H7 (cell line): ENCODE measurements at places on chromosomes 2 and 18.

- DNase-seq = no peak
Measured at GRCh38 chr2:168952424-168952823, 51.3 kb downstream of the G6PC2 start.

- DNase-seq = no peak
Measured at GRCh38 chr2:23124214-23124750, 260.7 kb upstream of the KLHL29 start.

DNA sequence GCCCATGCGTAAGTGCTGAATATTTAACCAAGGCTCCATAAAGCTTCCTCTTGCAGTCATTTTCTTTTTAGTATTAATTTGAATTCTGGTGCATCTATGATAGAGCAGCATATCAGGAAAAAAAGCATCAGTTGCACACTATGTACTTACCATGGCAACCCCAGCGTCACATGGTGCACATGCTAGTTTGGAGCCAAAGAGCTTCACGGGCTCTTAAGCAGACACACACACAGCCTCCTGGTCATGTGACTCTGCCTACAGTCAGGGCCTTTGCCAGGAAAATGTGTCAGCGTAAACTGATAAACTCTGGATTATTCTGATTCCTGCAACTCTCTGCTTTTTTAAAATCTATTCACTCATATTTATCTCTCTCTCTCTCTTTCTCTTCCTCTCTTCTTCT lies 30.2 kb downstream of the NYAP2 start:
- DNase-seq = peak; percentile 5

DNA sequence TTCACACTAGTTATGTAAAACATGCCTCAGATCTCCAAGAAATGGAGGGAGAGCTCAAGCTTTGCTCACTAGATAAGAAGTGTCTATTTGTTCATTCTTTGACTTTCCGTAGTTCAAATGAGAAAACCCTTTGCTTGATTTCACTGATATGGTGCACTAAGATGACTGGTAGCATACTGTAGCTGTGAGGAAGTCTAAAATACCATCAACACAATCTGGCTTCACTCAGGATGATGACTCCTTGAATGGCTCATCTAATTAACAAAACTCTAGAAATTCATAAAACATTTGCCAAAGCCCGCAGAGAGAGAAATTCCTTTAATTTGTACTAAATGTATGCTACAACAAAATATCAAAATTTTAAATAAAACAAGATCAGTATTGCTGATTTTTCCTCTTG lies 152.8 kb upstream of the STK17B start:
- no peak for DNase-seq

DNA sequence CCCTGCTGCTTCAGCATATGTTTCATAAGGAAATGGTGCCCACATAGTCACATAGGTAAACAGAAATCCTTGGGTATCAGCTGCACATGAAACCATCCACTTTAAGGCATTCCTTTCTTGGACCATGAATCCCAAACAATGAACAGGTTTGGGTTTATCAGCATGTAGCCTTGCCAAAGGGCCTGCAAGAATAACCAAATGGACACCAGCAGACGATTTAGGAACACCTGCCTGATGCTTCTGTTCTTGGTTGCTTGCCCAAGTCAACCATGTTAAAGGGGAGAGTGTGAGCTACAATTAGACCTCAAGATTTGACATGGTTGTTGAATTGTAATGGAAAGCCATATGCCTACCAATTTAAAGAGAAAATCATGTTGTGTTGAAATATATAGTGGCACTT lies 1342.7 kb upstream of the PIK3C3 start:
- DNase-seq = no peak

GRCh38 chr2:10324095-10324832 lies 21.6 kb downstream of the HPCAL1 start:
- DNase-seq = peak; percentile 82

- no peak for DNase-seq
Measured at GRCh38 chr2:220394433-220394832, 767.0 kb downstream of the SLC4A3 start.

DNA sequence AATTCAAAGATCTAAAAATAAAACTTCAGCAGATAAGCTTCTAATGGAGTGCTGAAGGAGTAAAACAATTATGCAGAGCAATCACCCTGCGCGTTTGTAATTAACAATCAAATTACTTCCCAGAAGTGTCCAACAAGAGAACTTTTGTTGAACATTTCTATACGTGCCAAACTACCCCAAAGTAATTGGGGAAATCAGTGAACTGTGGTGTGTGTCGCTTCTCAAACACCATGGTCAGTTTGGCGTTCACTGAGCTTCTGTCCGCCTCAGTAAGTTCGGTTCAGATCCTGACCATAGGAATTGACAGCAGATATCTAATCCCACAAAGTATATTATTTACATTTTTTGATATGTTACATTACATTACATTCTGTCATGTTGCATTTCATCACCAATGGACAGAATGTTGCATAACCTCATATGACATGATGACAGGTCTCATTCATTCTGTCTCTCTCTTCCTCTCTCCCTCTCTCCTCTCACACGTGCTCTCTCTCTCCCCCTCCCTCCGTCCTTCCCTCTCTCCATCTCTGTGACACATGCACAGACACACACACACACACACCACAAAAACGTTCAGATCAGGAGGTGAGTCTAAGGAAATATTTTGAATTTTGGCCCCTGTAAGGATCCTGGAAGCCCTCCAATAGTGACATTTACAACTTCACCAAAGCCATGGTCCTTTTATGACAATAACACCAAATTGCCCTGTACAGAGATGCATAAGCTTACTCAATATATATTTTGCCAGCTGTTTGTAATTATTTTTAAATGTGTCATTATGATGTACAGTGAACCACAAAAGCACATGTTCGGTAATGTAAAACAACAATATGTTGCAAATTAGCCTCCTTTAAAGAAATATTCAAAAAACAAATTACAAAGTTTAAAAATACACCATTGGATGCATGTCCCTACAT lies 269.2 kb downstream of the FIGN start:
- DNase-seq = no peak

GRCh38 chr2:104213758-104214157 lies 640.2 kb upstream of the POU3F3 start:
- peak; percentile 24 for DNase-seq

DNA sequence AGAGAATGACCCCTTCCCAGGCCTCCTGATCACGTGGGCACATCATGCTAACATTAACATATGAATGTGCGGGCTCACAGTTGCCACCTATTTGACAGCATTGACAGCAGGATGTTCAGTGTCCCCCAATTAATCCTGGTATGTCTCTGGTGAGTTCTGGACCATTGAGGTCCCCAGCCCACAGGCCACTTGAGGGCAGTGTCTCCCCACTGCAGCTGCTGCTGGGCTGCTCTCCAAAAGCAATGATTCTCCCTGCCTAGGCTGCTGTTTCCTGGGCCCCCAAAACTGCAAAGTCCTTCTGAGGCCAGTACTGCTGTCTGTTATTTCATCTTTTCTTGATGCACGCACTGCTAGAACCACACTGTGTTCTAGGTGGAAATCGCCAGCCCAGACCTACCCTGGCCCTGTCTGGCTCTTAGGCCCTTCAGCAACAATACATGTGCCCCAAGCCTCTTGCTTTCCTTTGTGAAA lies 52.7 kb upstream of the MAPK4 start:
- DNase-seq = peak; percentile 70

DNA sequence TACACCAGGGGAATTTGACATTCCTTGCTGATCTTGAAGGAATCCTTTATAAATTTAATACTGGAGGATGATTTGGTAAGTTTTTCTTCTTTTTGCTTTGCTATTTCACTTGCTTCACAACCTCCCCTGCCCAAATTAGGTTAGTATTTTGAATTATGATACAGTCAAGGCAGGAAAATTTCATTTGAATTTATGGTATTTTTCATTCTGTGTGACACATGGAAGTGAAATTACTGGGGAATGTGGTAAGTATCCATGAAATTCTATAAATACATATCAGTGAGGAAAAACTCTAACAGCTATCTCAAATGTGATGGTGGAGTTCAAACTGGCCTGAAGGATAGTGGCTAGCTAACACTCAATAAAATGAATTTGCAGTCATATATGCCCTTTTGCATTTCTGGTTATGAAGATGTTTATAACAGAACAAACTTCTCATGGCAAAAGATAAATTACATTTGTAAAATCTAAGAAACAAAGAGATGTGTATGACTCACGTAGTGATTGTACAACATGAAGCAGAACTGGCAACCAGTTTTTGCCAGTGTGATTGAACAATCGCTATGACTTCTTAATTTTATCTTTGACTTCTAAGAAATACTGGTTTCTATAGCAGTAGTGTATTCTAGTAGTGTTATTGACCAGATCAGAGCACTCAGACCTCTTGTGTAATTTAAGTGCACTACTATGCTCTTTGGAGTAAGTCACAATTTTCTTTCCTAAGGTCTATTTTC lies 152.6 kb downstream of the IKZF2 start:
- DNase-seq = no peak

GRCh38 chr2:205270689-205271088 lies 411.6 kb upstream of the NRP2 start:
- DNase-seq = no peak

DNA sequence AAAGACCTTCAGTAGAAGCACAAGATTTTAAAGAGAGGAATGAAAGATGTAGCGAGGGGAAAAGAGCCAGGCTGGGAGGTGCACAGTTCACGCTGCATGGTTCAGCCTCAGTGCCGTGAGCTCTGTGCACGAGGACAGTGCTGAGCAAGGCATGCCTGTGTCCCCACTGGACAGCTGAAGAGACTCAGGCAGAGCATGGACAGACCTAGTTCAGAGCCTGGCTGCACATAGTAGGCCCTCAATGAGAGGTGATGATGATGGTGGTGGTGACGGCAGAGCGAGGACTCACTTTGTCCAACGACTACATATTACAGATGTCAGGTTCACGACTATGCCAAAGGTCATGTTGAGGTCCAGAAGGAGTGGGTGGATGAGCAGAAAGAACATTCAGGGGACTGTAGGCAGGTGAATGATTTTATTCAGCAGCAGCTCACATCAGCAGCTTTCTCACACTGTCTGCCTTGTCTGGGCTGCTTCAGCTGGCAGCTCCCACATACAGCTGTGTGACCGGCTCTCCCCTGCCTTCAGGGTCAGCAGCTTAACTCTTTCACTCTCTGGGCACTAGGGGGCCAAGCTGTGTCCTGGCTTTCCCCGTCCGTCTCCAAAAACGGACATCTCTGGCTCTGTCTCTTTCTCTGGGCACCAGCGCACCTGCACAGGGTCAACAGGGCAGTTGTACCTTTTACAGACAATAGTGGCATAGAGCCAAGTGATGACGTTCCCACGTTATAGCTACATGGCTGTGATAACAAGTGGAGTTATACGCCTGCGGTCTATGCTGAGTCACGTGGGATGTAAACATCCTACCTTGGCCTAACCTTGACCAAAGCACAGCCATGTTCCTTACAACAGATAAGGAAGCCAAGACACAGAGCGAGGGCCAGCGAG lies 128.8 kb upstream of the MSH6 start:
- DNase-seq = peak; percentile 64

DNA sequence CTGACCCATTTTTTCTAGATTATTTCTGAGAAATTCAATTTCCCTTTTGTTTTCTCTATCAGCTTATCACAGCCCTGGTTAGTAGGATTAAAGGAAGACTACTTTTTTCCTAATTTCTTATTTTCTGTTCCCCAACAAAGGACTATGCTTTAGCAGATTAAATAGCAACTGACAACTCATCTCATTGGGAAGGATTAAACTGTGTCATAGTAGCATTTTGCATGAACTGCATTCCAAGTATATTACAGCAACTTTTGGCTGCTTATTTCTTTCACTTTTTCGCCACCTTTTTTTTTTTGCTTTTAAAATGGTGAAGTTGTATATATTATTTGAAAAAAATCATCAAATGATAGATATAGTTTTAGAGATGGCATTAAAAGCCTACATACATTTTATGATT lies 570.3 kb downstream of the FBXO15 start:
- DNase-seq = no peak

DNA sequence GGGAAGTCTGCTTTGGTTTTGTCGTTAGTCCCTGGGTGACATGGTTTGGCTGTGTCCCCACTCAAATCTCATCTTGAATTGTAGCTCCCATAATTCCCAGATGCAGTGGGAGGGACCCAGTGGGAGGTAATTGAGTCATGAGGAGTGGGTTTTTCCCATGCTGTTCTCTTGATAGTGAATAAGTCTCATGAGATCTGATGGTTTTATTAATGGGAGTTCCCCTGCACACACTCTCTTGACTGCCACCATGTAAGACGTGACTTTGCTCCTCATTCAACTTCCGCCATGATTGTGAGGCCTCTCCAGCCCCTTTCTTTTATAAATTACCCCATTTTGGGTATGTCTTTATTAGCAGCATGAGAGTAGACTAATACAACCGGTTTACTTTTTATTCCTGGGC lies 405.8 kb upstream of the ID2 start:
- DNase-seq = no peak

DNA sequence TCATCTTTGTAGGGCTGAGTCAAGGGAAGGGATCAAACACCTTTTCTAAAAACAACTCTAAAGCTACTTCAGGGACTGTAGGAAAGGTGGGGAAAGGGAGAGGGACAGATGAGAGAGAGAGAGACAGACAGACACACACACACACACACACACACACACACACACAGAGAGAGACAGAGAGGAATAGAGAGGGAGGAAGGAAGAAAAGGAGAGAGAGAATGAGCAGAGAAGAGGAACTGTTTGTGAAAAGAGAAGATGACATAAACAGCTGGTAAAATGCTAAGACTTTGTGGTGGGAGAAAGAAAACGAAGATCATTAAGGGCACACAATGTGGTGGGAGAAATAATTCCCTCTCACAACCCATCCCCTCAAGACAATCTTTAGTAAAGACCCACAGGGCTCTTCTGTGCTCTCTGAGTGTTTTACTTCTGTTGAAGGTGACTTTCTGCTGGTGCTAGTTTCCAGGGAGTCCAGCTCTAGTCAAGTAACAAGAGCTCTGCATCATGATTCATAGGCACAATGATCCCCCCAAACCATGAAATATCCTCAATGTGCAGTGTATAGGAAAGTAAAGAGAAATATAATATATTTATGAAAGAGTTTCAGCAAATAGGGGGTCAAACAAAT lies 77.2 kb upstream of the STK17B start:
- DNase-seq = no peak

DNA sequence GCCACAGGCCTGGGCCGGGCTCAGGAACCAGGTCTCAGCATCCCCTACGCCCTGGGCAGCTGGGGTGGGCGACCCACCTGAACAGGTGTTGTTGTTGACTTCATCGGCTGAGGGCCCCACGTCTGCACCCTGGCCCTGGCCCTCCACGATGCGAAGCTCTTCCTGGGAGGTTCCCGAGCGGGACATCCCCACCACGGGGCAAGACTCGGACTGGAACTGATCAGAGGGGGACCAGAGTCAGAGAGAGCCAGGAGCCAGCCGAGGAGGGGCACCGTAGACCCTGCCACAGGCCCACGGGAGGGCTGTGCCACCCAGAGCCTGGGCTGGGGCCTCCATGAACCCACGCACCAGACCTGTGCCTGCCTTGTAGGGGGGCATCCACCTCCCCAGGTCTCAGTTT lies 54.3 kb downstream of the AQP12A start:
- no peak for DNase-seq

- no peak for DNase-seq
Measured at GRCh38 chr18:9736286-9736835, 28.3 kb downstream of the RAB31 start.

GRCh38 chr2:145543155-145543554 lies 1023.2 kb upstream of the ZEB2 start:
- DNase-seq = no peak
